Testis (tissue), 5 donors: ENCODE measurements at places on chromosomes 3 and 15.

DNA sequence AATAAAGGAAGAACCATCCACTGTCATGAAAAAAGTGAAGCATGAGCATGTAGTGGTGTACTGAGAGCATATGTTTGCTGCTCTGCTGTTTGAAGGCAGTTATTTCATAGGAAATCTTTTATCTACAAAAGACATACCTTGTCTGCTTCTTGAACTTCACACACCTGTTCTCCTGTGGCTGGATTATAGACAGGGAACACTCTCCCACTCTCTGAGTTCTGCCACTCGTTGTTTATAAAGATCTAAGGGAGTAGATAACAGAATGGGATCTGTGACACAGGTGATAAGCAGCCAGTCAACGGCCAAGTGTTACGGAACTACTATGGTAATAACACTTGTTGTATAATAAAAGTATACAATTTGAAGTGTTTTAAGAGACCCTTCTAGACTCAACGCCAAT, 51.5 kb downstream of the ALDH1A2 start:
- DNase-seq, result no peak
- no peak overlapping the region for H3K4me3 ChIP-seq
- no peaks in the 10 kb centered on the region for H3K27me3 ChIP-seq
- no peak overlapping the region for H3K27ac ChIP-seq

GRCh38 chr3:148705314-148705713, 7.6 kb downstream of the AGTR1 start:
- H3K4me3 ChIP-seq, result no peak overlapping the region
- H3K27me3 ChIP-seq, result no peaks in the 10 kb centered on the region
- no peak for DNase-seq
- H3K36me3 ChIP-seq, result no peaks in the 10 kb centered on the region
- H3K27ac ChIP-seq, result no peak overlapping the region
- H3K4me1 ChIP-seq, result no peaks in the 10 kb centered on the region

DNA sequence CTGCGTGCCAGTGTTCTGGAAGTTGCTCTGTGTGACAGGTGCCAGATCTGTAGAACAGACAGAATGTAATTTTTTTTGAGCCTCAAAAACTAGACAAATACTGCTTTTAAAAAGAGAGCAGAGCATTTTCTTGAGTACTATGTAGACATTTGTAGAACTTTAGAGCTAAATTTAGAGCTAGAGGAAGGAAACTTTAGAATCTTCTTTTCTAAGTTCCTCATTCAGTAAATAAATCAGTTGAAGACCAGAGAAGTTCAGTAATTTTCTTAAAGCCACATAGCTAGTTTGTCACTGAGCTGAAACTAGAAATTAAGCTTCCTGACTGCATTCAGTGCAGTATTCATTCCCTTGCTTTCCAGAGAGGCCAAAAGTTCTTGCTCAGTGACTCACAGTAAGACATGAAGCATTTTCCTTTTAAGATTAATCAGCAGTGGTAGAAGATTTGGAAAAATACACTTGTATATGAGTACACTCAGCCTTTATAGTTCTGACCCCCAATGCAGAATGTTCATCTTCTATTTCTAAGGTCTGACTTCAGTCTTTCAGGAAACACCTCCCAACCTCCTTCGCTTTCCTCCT, 83.6 kb upstream of the TSEN2 start:
- H3K27me3 ChIP-seq, result no peaks in the 10 kb centered on the region
- no peak for DNase-seq
- no peak overlapping the region for H3K4me3 ChIP-seq

GRCh38 chr15:91983729-91984340, 130.3 kb downstream of the SLCO3A1 start:
- H3K4me3 ChIP-seq, result no peak overlapping the region
- H3K27me3 ChIP-seq, result no peaks in the 10 kb centered on the region
- H3K4me1 ChIP-seq, result no peaks in the 10 kb centered on the region
- DNase-seq, result no peak
- no peaks in the 10 kb centered on the region for H3K36me3 ChIP-seq

- no peak overlapping the region for H3K27ac ChIP-seq
- no peaks in the 10 kb centered on the region for H3K4me1 ChIP-seq
- no peaks in the 10 kb centered on the region for H3K27me3 ChIP-seq
- no peaks in the 10 kb centered on the region for H3K36me3 ChIP-seq
These were observed 141.9 kb downstream of the TP63 start for GRCh38 chr3:189773056-189773455.

GRCh38 chr3:160851629-160852210, 95.7 kb downstream of the PPM1L start:
- no peak for DNase-seq
- no peaks in the 10 kb centered on the region for H3K36me3 ChIP-seq
- H3K27me3 ChIP-seq, result no peaks in the 10 kb centered on the region
- H3K4me1 ChIP-seq, result no peaks in the 10 kb centered on the region
- no peak overlapping the region for H3K4me3 ChIP-seq
- no peak overlapping the region for H3K27ac ChIP-seq

DNA sequence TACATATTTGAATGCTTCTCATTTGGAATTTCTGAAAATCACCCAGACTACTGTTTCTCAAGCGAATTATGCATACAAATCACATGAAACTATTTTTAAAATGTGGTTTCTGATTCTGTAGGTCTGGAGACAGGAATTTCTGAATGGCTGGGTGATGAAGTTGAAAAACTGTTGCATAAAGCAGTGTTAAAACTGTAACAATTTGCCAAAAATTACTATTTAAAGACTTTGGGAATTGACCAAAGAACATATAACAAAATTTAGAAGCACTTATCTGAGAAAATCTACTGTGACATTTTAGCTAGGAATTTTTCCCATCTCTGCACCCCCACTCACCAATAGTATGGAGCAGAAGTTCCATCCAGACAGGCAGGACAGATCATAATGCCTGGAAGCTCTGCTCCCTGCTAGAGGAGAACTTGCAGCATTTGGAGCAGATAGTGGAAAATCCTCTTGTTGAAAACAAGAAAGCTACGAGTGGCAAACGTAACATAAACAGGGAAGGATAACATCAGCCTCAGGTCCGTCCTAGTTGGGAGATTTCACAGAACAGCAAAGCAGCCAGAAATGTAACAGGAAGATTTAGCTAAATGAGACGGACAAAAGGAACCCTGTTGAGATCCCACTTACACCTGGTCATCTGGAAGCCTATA, 132.3 kb upstream of the MCTP2 start:
- DNase-seq, result no peak
- no peak overlapping the region for H3K4me3 ChIP-seq
- H3K27ac ChIP-seq, result no peak overlapping the region
- no peaks in the 10 kb centered on the region for H3K4me1 ChIP-seq
- H3K36me3 ChIP-seq, result no peaks in the 10 kb centered on the region

GRCh38 chr15:95131131-95131556, 899.8 kb downstream of the MCTP2 start:
- H3K4me1 ChIP-seq, result no peaks in the 10 kb centered on the region
- H3K27me3 ChIP-seq, result no peaks in the 10 kb centered on the region
- no peak overlapping the region for H3K4me3 ChIP-seq
- H3K27ac ChIP-seq, result no peak overlapping the region
- DNase-seq, result no peak

DNA sequence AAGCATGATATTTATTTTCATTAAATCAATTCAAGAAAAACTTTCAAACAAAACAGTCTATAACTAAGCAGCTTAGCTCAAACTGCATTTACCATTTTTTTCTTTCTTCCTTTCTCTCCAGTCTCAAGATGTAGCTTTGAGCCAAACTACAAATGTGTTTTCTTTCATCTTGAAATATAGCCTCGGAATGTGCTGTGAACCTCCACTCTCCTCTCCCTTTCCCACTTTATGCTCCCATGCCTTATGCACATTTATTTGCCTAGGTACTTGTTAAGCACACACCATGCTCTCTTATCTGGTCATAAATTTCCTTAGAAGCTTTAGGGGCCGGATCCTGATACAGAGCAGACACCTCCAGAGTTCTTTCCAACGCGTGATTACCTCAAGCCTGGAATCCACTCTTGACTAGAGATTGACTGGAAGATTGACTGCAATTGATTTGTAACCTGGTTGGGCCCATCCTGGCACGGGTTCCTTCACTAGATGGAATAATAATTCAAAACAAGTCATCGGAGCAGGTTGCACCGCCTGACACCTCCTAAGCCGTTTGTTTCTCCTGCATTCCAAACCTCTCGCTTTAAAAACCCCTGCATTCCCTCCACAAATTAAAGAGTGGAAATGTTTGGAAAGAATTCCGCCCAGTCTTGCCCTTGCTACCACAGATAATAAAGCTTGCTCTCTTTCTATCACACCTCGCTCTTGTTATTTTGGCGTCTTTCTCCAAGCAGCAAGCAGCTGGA, 344.7 kb downstream of the CHL1 start:
- H3K27ac ChIP-seq, result no peak overlapping the region
- DNase-seq, result no peak
- H3K4me1 ChIP-seq, result no peaks in the 10 kb centered on the region
- H3K27me3 ChIP-seq, result no peaks in the 10 kb centered on the region
- H3K4me3 ChIP-seq, result no peak overlapping the region

DNA sequence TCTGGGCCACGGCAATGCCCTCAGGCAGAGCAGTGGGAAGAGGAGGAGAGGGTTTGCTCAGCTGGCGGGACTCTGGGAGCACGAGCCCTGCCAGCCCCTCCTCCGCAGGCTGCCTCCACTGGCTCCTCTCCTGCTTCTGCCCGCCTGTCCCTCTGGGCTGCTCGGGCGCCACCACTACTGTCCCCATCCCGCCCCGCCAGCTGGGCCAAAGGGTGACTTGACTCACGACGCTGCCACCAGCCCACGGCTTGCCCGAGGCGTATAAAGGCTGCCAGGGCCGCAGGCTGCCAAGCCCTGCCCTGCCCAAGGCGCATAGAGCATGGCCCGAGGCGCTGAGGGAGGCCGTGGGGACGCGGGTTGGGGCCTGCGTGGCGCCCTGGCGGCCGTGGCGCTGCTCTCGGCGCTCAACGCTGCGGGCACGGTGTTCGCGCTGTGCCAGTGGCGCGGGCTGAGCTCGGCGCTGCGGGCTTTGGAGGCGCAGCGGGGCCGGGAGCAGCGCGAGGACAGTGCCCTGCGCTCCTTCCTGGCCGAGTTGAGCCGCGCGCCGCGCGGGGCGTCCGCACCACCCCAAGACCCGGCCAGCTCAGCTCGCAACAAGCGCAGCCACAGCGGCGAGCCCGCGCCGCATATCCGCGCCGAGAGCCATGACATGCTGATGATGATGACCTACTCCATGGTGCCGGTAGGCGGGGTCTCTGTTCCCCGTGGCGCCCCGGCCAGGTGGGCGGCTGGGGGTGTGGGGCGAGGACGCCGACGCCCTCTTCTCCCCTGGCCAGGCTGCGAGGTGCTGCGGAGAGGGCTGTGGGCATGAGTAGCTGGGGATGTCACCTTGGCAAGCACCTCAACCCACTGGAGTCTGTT, at the start of gene GLDN:
Gene GLDN, plus strand, starts transcription at position 290 of the 861 bp plus-strand sequence. Its CDS starts 30 bp downstream, at position 320.
- no peak within 1 kb of the TSS for H3K27ac ChIP-seq
- H3K4me1 ChIP-seq, result peaks cover 11% of the 10 kb centered on the region
- H3K27me3 ChIP-seq, result no peaks in the 10 kb centered on the region
- peak within 1 kb of the TSS; percentile 13 for H3K4me3 ChIP-seq
- no peaks in the 10 kb centered on the region for H3K36me3 ChIP-seq

DNA sequence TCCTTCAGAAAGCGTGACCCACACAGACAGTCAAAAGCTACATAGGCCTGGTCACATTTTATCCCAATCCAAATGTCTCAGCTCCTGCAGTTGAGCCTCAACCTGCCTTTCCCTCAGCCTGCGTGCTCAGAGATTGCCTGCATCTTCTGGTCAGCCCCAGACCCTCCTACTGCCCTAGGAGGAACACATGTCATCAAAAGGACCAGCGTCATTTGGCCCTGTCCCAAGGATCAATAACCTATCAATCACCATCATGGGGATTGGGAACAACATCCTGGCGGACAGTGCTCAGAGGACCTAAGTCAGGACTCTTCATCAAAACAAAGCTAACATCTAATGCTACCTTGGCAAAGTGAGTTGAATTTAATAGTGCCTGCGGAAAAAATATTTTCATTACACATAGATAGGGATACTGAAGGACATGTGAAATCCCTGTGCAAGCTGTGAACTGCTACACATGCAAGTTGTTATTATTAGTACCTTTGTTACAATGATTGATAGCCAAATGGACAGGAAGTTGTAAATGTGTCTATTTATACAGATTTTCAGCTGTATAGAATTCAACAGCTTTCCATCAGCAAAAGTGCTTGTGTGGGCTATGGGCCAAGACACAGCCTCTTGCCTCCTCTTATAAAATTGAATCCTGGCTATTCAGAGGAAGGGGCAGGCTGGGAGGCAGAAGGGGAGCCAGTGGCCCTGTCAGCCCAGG, 47.7 kb downstream of the UMPS start:
- no peak for DNase-seq
- no peak overlapping the region for H3K27ac ChIP-seq
- no peaks in the 10 kb centered on the region for H3K27me3 ChIP-seq
- H3K36me3 ChIP-seq, result no peaks in the 10 kb centered on the region
